Activated T-cell treated with anti-CD3 and anti-CD28 coated beads for 1 hour (primary cell): ENCODE measurements at places on chromosomes 5 and 9.
A peak's percentile ranks its signal among the peaks of the same experiment; 100 is the strongest.

DNA sequence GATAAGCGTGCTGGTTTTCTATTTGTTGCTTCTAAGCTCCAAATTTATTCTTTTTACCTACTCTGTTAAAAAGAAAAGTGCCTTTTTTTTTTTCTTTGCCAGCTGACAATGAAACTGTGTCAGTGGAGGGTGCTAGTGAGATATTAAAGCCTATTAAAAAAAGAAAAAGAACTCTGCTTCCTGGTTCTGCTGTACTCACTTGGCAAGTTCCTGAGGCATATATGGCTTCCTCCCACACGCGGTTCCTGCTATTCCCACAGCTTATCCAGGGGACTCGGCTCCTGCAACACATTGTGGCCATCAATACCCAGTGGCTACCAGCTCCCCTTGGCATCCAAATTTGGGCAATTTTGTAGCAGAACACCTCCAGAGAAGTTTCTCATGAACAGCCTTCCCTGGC, 1977.7 kb upstream of the CDH9 start:
- no peak for DNase-seq

GRCh38 chr5:1111241-1111726, 579 bp downstream of the SLC12A7 start:
- DNase-seq, result no peak

DNA sequence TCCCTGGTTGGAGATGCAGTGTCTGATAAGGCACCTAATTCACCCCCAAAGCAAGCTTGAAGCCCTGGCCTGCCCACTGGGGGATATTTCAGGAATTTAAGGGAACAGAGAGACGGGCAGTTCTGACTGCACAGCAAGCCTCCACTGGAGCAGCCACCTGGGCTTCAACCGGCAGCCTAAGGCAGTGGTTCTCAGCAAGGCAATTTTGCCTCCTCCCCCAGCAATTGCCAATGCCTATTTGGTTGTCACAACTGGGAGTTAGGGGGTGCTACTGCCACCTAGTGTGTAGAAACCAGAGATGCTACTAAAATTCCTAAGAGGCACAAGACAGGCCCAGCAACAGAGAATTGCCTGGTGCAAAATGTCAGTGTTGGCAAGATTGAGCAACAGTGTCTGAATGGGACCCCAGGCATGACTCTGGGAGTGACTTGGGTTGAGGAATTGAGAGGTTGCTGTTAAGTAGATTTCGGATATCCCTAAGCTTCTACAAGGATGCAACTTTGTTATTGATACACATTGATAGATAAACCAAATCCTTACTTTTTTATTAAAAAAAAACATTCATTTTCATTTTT, 58.7 kb upstream of the CTSL start:
- DNase-seq, result no peak

GRCh38 chr5:55344392-55344992, 36.7 kb downstream of the MTREX start:
- peak; percentile 48 for DNase-seq

DNA sequence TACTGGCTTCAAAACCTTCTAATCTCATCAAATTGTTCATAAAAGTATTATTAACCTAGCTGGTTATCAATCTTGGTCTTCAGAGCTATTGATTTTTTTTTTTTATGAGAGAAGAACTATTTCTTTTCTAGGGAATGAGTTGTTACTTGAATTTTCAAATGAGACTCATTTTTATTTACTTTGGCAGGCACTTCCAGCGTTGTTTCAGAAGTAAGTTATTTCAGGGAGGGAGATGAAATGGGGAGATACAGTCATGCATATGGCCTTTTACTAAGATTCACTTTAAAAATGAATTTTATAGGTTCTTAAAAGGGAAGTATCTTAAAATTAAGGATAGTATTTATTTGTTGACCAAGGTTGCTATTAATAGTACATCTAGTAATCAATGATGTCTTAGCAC, 129.6 kb downstream of the IZUMO3 start:
- no peak for DNase-seq

- DNase-seq, result no peak
These were observed 28.3 kb upstream of the ERGIC1 start for GRCh38 chr5:172805736-172806255.

- DNase-seq, result no peak
These were observed 483.4 kb upstream of the NUDT12 start for GRCh38 chr5:104045987-104046386.
